ENCODE measurements at places on chromosomes 5 and 9. TPM values are rescaled to one million over a fixed set of nuclear protein-coding genes. Genes with fewer than 3 reads are reported as not detected.

The THBS4 gene
- total RNA-seq = 51.4 TPM

The TICAM2 gene
- 2.3 TPM for total RNA-seq

The PCDHGA4 gene
- total RNA-seq = 7.3 TPM

GRCh38 chr5:103862398-103862797 lies 299.8 kb upstream of the NUDT12 start:
- no peak for DNase-seq

The PLCXD3 gene
- 73.1 TPM for total RNA-seq

The ZSWIM6 gene
- total RNA-seq = 5.7 TPM

DNA sequence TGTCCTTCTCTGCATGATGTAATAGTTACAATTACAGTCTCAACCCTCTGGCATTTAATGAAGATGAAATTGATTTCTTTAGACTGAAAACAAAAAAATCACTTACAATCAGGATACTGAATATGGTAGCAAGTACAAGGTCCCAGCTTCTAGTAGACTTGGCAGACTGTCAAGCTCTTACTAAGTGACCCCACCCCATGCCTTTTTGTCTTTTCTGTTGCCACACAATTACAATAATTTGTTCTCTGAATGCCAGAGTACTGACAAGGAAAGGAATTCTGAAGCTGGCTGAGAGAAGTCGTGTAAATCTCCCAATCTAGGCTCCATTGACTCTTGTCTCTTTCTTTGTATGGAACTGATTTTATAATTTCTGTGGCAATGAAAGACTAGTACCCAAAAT lies 154.2 kb downstream of the TMC1 start:
- DNase-seq = no peak

DNA sequence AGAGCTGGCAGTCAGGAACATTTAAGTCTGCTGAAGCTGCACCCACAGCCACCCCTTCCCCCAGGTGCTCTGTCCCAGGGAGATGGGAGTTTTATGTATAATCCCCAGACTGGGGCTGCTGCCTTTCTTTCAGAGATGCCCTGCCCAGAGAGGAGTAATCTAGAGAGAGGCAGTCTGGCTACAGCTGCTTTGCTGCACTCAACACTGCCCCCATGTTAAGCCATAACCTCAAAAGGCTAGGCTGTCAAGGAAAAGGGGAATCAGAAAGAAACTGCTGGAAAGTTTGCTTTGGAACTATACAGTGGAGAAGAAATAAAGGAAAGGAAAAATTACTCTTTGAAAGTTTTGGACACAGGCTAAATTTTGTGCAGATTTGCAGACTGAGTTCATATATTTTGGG lies 127.2 kb downstream of the MACIR start:
- DNase-seq = no peak

The RNF183 gene
- not detected for total RNA-seq

DNA sequence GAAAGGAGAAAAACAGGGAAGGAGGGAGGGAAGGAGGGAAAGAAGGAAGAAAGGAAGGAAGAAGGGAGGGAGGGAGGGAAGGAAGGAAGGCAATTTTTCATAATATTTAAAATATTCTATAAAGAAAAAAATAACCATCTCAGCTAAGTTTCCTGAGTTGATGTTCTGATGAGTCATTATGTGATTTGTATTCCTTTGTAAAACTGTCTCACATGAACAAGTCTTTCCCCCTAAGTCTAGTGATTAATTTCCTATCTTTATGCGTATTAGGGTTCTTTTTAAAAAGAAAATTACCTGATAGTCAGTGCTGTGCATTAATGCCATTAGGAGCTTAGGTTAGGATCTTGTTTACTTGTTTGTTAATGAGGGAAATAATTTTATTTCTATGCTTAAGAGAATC lies 94.1 kb downstream of the RASEF start:
- DNase-seq = no peak

DNA sequence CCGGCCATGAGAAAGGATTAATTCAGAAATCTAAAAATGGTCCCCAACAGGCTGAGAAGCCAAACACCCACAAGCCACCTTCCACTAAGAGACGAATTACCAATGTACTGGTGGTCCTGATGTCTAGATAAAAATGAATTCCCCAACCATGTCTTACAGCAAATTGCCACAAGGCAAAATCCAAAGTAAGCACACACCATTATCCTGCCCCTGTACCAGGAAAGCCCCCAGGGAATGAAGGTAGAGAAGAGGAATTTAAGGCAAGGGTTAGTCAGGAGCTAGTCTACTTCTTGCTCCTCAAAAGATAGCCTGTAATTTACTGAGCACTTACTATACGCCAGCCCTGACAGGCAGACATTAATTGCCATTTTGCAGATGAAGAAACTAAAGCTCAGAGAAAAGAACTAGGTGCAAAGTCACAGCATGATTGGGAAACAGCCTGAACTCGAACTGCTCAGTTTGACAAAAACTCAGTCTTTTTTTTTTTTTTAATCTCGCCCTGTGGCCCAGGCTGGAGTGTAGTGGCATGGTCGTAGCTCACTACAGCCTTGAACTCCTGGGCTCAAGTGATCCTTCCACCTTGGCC lies 64.3 kb downstream of the RAPGEF1 start:
- DNase-seq = no peak

DNA sequence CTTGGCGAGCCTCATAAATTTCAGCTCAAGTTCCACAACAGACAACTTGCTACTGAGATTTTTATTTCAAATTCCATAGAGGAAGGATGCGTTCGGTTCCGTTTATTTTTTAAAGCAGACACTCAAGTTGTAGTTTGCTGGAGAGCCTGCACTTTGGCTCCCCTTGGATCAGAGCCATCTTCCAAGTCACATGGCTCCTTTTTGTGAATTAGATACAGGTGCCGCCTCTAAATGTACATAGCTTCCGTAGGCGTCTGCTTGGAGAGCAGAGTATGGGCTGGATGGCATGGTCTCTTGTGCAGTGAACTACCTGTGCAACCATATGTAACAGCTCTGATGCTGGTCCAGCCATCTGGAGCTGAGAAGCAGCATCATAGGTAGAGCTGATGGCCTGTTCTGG lies 73.9 kb upstream of the WWC1 start:
- no peak for DNase-seq

The ZBTB26 gene
- 5.4 TPM for total RNA-seq

GRCh38 chr5:130651440-130651839 lies 513.6 kb downstream of the HINT1 start:
- DNase-seq = no peak

Measured in left ventricle myocardium inferior (tissue), 1 donor.